ENCODE measurements at places on chromosomes 6 and 20. TPM values are rescaled to one million over a fixed set of nuclear protein-coding genes. Genes with fewer than 3 reads are reported as not detected.
A peak's percentile ranks its signal among the peaks of the same experiment; 100 is the strongest.

DNA sequence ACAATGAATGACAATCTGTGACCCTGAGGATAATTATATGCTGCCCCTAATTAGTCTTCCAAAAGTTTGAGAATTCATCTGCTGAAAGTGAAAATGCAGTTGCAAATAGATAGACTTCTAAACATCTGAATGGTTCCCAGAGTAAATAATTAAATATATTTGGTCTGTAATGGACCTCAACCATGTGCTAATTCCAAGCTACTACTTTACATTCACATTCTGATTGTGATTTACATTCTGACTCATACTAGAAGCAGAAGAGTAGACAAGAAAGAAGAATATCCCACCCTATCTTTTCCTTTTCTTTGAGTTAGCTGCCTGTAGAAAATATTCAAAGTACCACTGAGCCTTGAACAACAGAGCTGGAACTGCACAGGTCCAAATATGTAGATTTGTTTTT is 80.8 kb downstream of the PTPRK start:
- DNase-seq: no peak

GRCh38 chr20:37527638-37528445 is at the start of gene BLCAP:
Gene BLCAP, minus strand, starts transcription at chr20:37527876. Its CDS starts 8,702 bp downstream, at chr20:37519174.
- peak; percentile 83 for DNase-seq

- DNase-seq: peak; percentile 100
Observed at GRCh38 chr6:11317885-11318771, 85.7 kb upstream of the NEDD9 start.

DNA sequence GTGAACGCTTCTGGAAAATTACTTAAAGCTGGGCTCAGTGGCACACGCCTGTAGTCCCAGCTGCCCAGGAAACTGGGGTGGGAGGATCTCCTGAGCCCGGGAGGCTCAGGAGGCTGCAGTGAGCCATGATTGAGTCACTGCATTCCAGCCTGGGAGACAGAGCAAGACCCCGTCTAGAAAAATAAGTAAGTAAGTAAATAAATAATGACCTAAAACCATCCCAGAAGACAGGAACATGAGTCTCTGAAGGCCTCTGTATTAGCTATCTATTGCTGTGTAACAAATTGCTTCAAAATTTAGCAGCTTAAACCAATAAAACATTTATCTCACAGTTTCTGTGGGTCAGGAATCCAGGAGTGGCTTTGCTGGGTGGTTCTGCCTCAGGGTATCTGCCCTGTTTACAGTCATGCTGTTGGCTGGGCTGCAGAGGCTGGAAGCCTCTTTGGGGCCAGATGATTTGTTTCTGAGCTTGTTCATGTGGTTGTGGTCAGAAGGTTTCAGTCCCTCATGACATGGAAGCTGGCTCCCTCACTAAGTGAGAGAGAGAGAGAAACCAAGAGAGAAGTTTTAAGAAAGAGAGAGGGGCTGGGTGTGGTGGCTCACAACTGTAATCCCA is 48.4 kb upstream of the NCOA3 start:
- peak; percentile 96 for DNase-seq

Gene KIAA0408
- total RNA-seq: 3.2 TPM

DNA sequence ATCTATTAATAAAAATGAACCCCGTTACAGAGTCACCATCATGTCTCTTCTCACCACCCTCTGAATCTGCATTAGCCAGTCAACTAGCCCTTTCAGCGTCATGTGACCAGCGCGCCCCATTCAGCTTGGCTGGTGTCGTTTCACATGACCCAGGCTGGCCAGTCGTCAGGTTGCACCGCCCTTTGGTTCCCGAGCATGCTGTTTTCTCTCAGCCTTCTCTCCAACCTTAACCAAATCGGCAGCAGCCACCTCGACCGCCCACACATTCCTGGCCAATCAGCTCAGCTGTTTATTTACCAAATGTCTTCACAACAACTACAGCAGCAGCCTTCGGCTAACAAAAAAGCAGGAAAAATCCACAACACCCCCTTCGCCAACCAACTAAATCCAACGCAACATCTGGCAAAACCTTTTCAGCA is 5.6 kb downstream of the SRSF3 start:
- peak; percentile 36 for DNase-seq

- DNase-seq: no peak
Observed at GRCh38 chr6:40798069-40798770, 211.1 kb upstream of the LRFN2 start.

DNA sequence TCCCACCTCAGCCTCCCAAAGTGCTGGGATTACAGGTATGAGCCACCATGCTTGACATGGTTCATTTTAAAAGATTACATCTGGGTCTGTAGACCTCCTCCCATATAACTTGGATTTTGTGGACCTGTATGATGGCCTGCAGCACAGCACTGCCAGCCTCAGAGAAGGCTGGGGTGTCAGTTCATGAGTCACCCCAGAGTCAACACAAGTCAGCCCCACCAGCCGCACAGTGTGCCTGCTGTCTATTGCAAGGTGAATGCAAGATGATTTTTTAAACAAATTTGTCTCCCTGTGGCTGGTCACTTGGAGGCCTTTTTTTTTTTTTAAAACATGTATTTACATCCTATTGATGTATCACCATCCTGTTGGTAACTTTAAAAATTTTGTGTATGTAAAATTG is 76.7 kb downstream of the RREB1 start:
- peak; percentile 18 for DNase-seq

Gene HSPA12B
- total RNA-seq: not detected

GRCh38 chr6:44989391-44989790 is 338.7 kb upstream of the RUNX2 start:
- no peak for DNase-seq

- no peak for DNase-seq
Observed at GRCh38 chr6:5191722-5192121, 69.0 kb downstream of the LYRM4 start.

DNA sequence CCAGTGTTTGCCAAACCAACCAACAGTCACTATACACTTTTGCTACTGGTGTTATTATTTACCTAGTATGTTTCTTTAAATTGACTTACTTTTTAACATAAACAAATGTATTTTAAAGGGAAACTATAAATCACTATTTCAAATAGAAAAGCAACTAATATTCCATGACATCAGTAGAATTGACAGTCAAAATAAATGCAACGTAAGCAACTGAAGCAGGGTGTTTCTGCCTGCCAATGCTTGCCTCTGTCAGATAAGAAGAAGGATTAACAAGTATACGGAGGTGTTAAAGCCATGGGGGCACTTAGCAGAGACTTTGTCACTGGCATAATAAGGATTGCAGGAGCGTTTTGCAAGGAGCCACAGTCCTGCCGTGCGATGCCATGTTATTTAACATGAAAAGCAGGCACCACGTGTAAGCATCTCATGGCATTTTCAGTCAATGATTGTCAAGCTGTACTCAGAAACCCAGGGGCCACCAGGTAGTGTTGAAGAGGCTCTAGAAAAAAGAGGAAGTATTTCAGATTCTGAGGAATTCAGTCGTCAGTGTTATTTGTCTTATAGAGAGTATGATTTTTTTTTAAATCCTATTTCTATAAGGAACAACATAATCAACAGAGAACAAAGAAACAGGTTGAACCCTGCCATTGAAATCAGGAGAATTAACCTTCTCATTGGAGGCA is 131.7 kb downstream of the BFSP1 start:
- no peak for DNase-seq

DNA sequence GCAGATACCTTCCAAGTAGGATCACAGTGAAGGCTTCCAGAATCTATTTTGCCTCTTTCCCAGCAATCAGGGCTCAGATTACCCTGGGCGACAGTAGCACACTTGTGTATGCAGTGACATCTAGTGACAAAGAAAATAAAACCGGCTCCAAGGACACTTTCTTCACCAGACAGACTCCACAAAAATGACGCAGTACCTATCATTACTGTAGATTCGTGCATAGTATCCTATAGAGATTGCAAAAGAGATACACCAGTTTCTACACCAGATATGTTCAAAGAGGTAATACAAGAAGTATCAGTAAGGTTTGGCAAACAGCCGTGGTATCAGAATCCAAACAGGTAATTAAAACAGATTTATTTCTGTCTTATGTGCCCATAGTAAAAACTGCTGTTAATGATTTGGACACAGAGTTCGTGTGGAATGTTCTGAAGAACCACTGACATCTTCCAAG is 600.4 kb upstream of the JAG1 start:
- peak; percentile 65 for DNase-seq

DNA sequence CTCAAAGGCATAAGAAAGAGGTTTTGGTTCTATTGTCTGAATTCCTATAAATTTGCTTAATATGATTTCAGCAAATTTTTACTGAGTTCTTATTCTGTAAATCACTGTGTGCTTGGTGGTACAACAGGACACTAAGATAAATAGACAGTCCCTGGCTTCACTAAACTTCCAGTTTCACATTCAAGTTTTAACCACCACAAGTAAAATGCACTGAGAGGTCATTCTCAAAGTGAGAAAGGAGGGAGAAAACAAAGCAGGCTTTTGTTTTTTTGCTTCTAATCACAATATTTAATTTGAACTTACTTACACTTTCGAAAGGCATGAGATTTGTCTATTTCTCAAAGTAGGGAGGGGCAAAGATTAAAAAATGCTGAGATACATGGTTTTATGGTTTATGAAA is 445.7 kb downstream of the CDC5L start:
- no peak for DNase-seq

GRCh38 chr20:51386586-51386985 is 155.9 kb downstream of the NFATC2 start:
- DNase-seq: no peak

Gene CFAP206
- total RNA-seq: not detected

- DNase-seq: no peak
Observed at GRCh38 chr6:142443532-142443931, 141.7 kb downstream of the ADGRG6 start.

- DNase-seq: no peak
Observed at GRCh38 chr20:58659841-58660240, 8.8 kb downstream of the STX16 start.

GRCh38 chr6:128724738-128725137 is 158.2 kb upstream of the LAMA2 start:
- no peak for DNase-seq

GRCh38 chr6:108805611-108806167 is 42.5 kb upstream of the ARMC2 start:
- no peak for DNase-seq

GRCh38 chr20:53846640-53847039 is 223.8 kb downstream of the BCAS1 start:
- no peak for DNase-seq

Gene FAM83B
- not detected for total RNA-seq

Gene ENPP3
- not detected for total RNA-seq

Gene TRAPPC3L
- total RNA-seq: 0.24 TPM

DNA sequence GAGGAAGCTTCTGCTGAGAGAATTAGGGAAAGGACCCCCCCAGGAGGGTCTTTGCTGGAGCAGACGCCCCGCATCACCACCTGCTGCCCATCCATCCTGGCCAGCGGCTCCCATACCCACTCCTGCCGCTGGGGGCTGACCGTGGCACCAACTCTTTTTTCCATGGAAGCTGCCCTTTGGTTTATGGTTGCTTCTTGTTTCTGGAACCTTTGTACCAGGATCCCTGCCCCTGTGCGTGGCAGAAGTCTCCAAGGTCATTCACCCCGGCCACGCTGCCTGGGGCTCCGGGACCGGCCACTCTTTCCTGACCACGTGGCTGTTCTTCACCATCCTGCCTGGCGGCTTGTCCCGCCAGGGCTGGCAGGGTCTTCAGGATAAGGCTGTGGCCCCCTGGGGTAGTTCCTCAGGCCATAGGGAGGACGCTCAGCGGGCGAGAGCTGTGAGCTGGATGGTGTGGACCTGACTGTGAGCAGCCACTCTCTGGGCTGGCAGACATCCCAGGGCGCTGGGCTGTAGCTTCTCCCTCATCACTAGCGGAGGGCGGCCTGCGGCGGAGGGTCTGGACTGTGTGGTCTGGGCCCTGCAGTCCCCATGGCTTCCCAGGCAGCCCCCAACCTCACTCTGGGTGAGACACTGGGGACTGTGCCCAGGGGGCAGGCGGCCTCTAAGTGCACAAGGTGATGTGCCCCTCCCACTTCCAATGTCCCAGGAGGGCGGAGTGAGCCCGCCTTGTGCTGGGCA is 22.8 kb upstream of the RBBP8NL start:
- no peak for DNase-seq

DNA sequence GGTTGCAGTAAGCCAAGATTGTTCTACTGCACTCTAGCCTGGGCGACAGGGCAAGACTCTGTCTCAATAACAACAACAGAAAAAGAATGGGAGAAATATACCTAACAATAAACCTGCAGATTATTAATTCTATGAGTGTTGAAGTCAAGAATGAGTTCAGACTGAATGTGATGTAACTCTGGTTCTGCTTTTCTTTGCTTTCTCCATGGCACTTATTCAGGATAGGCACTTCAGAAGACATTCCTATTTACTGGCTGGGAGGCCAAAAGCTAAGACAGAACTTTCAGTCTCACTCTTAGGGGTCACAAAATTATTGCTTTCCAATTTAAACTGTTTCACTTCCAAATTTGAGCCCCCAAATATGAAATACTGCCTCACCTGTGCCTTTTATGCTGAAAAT is 15.7 kb upstream of the PRIM2 start:
- DNase-seq: no peak

GRCh38 chr20:42855896-42856295 is 333.8 kb downstream of the PTPRT start:
- no peak for DNase-seq

DNA sequence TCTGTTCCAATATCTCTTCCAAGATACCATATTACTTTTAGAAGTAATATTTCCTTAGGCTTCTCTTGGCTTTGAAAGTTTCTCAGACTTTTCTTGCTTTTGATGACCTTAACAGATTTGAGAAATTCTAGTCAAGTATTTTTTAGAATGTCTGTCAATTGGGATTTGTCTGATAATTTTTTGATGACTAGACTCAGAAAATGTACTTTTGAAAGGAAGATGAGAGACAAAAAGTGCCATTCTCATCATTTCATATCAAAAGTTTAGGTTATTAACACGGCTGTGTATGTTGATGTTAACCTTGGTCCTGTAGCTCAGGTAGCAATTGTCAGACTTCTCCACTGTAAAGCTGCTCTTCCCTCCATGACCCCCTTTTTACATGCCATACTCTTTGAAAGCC is 651.5 kb downstream of the EYS start:
- no peak for DNase-seq

DNA sequence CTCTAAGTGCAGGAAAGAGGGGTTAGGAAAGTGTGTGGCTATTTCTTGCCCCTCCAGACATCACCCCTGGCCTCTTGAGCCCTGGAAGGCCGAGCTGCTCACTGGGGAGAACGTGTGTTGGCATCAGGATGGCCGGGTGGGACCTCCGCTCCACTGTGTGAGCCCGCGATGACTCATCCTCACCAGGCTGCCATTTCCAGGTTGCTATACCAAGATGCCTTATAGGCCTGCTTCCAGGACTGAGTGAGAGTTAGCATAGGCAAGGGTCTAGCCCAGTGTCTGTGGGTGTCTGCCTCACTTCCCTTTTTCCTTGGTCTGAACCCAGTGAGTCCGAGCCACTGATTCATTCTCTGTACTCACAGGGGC is 105.0 kb downstream of the MRPL14 start:
- no peak for DNase-seq

Gene TMEM244
- not detected for total RNA-seq

- DNase-seq: no peak
Observed at GRCh38 chr6:170260686-170261085, 30.2 kb downstream of the DLL1 start.

Gene FAXC
- total RNA-seq: 1.8 TPM

GRCh38 chr6:44725070-44725469 is 337.6 kb downstream of the CDC5L start:
- DNase-seq: peak; percentile 30

Gene RBBP8NL
- not detected for total RNA-seq

Data from HFFc6 (cell line).